ENCODE measurements at places on chromosomes 4 and X.

GRCh38 chrX:15358533-15358932 lies 23.2 kb upstream of the PIGA start:
- no peak for DNase-seq

DNA sequence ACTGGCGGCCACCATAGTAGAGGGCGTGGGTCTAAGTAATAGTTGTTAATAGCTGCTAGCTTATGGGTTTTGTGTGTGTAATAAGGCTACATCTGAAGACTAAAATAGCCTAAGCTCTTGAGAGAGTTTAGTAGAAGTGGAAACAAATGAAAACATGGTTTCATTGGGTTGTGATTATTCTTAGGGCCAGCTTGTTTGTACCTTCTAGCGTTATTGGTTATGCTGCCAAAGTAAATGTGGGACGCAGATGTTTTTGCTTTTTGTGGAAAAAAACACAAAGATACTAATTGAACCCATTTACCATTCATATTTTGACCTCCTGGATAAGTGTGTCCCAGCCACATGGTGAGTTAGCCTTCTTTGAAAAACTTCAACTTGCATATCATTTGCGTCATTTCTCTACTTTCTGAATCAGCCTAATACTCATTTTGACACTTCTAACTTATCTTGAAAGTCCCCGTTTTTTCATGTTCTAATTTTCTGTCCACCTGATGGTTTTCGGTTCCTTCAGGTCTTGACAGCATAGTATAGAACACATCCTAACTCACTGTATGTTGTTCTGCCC lies 305.3 kb downstream of the FRMPD4 start:
- DNase-seq: no peak

DNA sequence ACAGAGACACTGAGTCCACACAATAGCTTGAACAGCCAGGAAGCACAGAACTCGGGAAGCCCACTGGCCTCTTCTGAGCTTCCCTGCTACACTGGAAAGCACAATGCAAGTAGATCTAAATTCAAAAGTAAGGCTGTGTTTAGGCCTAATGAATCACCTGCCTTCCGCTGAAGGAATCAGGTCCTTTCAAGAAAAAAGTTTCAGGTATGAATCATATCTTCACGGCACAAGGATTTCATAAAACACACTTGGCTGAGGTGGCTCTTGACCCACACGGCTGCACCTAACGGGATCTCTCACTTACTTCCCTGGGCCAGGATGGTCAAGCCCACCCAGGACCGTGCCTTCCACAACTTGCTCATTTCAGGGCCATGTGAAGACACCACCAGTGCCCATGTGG lies 59.3 kb downstream of the IRF2 start:
- no peak for DNase-seq

DNA sequence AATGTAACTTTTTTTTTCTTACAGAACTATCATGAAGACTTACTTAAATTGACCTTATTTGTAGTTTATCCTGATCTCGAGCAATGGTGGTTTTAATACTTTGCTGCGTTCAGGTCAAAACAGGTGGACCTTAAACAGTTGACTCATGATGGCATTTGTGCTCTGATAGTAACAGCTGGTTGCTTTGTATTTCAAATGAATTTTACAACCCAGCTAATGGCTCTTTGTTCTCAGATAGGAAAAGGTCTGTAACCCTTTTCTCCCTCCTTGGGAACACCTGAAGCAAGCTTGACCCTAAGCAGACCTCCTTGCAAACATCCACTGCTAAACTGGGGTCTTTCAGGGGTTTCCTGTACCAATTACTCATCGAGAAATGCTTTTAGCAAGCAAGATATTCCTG lies 79.2 kb downstream of the F11 start:
- DNase-seq: no peak

GRCh38 chrX:68827848-68828624 lies 785 bp upstream of the EFNB1 start:
- DNase-seq: peak; percentile 41

DNA sequence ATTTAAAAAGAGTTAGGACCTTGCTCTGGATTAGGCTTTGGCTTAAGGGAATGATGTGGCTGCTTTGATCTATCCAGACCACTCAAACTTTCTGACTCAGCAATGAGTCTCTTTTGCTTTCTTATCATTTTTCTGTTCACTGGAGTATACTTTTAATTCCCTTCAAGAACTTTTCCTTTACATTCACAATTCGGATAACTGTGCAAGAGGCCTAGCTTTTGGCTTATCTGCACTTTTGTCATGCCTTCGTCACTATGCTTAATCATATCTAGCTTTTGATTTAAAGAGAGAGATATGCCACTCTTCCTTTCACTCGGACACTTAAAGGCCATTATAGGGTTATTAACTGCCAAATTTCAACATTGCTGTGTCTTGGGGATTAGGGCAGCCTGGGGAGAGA lies 147.9 kb downstream of the DCHS2 start:
- DNase-seq: no peak

DNA sequence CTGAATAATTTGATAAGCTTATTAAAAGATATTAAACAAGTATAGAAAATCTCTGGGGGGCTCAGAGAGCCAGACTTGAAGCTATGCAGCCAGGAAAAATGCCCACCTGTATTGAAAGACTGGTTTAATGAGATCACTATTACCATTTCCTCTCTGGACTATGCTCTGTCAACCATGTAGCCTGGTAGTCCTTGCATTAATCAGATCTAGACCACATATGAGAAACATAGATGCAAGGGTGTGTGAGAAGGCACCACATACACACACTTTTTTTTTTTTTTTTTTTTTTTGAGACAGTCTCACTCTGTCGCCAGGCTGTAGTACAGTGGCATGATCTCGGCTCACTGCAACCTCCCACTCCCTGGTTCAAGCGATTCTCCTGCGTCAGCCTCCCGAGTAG lies 75.9 kb upstream of the ATP8A1 start:
- DNase-seq: no peak

DNA sequence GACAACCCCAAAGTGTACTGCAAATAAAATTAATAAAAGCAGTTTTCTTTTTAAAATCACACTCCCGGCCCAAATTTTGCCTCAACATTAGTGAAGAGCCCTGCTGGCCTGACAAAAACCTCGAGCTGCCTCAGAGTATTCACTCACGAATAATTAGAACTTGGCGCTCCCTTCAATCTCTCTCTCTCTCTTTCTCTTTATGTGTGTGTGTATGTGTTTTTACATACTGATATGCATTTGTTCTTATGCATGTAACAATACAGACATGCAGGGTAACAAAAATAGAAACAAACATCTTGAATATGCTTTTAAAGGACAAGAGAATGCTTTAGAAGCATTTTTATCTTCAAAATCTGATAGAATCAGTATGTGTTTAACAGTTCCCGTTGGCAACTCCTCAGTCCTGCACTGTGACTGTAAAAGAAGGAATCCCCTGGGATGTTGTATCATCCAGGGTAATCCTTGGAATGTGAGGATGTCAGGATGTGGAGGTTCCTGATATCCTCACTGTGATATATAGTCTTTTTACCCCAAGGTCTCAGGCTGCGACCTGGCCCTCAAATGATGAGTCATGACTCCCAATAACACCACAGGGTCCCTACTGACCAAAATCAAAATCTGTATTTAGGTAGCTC lies 53.0 kb downstream of the PTCHD1 start:
- no peak for DNase-seq

DNA sequence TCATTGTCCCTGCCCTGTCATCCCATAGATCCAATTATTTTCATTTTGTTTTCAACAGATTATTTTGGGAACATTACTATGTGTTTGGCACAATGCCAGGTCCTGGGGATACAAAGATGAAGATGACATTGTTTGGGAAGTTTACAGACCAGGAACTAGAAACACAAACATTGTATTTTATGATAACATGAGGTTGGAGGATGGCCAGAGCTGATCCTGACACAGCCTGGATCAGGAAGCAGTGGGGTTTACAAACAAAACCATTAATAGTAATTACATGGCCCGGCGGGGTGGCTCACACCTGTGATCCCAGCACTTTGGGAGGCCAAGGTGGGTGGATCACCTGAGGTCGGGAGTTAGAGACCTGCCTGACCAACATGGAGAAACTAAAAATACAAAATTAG lies 29.9 kb downstream of the CLRN2 start:
- no peak for DNase-seq

DNA sequence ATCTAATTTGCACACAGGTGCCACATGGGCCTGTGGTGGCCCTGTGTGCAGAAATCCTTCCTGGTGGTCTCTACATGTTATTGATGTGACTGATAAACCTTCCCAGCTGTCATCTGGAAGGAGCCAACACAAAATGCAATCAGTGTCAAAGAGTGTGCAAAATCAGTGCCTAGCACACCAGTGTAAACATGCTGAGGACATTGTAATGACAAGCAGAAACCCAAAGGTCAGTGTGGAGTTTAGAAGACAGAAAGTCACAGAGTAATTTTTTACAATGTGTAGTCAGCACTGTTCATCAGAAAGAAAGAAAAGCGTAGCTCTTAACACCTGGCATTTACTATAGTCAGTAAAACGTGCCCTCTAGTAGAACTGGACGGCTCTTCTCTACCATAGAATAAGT lies 50.3 kb downstream of the PHKA2 start:
- no peak for DNase-seq

GRCh38 chrX:47091149-47091775 lies 13.0 kb downstream of the RGN start:
- no peak for DNase-seq

DNA sequence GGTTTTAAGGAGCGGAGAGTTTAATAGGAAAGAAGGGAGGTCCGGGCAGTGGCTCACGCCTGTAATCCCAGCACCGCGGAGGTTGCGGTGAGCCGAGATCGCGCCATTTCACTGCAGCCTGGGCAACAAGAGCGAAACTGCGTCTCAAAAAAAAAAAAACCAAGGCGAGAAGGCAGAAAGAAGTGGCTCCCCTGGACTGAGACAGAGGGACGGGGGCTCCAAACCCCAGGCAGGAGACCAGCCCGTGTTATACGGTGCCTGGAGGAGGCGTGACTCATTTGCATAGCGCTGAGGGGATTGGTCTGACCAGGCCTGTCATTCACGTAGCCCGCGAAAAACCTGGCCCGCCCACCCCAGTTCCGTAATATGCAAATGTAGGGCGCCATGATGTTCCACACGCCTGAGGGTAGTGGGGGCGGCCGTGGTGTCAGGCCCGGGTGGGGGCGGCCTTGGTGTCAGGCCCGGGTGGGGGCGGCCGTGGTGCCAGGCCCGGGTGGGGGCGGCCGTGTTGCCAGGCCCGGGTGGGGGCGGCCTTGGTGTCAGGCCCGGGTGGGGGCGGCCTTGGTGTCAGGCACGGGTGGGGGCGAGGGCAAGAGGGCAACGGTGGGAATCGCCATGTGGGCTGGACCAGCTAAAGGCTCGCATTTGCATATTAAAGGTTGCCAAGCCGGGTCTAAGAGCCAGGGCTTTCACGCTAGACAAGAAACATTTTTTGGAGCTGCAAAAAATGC lies 2.1 kb downstream of the PLCXD1 start:
- peak; percentile 93 for DNase-seq

DNA sequence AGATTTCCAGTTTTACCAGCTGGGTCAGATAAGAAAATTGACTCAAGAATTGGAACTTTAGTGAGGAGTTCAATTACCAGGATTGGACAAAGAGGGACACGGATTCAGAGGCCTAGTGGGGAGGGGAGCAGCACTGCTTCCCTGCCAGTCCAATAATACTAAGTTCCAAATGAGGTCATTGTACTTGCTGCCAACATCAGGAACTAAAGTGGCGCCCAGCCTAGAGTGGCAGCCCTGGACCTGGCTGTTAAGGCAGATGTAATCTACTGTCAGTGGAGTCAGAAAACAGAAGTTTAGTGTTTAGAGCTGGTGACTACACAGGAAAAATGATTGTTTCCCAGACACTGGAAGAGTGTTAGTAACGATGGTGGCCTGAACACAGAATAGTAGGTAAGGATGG lies 42.7 kb upstream of the RAPGEF2 start:
- no peak for DNase-seq

DNA sequence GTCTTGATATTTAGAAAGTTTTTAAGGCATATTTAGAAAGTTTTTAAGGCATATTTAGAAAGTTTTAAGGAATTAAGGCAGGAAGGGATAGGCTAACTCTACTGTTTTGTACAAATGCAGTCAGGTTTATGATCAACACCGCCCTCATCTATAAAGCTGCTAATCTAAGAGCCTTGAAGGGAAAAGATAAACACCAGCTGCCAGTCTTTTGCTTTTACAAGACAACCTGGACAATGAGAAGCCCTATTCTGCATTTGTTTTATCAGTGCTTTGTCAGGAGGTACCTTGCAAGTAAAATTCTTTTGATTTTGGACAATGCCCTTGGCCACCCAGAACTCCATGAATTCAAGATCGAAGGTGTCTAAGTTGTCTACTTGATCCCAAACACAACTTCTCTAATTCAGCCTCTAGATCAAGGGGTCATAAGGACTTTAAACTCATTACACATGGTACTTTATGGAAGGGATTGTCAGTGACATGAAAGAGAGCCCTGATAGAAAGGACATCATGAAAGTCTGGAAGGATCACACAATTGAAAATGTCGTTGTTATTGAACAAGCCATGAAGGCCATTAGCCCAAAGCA lies 39.8 kb downstream of the IL15 start:
- DNase-seq: no peak

DNA sequence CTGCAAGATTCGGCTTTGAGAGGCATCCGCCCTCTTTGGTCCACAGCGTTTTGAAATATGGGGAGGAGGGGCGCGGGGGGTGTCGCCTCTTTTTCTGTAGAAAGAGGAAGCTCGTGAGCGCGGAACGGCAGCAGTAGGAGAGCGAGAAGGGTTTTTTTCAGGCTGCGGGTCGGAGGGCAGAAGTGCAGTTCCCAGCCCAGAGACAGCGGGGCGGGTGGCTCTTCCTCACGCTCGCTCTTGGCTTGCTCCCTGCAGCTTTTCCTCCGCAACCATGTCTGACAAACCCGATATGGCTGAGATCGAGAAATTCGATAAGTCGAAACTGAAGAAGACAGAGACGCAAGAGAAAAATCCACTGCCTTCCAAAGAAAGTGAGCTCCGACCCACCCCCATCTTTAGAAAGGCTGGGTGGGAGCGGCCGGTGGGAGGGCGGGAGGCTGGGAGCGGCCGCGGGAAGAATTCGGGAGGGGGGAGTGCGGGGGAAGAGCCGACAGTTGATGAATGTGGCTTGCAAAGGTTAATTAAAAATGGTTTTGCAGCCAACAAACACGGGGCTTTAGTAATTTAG lies 1.2 kb downstream of the TMSB4X start:
- DNase-seq: no peak

DNA sequence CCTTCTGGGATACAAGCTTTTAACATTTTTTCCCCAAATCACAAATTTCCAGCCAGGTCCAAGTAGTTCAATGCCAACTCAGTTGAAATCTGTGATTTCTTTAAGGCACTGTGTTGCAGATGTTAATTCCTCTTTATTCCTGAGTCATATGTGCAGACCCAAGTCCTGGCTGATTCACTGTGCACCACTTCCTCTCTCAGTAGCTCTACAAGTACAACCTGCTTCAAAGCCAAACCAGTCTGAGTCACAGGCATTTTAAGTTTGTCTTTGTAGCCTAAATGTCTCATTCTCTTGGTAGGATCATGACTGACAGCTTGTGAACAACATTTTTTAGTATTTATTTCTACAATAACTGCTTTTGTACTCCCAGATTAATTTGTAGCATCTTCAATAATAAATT lies 165.6 kb upstream of the S100G start:
- peak; percentile 11 for DNase-seq

Measured in stimulated activated CD4-positive, alpha-beta T cell treated with anti-CD3 and anti-CD28 coated beads, Interleukin-12 subunit alpha, Interleukin-12 subunit beta, amount 100 ng/mL, for 24 hours (primary cell).